ENCODE measurements at places on chromosomes 12 and 14.

DNA sequence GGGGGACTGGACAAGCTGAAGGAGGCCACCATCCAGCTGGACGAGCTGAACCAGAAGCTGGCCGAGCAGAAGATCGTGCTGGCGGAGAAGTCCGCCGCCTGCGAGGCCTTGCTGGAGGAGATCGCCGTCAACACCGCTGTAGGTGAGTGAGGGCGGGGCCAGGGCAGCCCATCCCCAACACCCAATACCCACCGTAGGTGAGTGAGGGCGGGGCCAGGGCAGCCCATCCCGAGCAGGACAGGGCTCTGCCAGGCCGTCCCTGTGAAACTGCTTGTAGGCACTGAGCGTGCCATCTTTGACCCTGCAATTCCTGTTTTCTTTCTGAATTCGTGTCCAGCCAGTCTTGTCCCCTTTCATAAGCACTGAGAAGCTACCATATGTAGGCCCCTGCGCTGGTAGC lies 74.0 kb downstream of the CCDC92 start:
- no peak for DNase-seq

- DNase-seq, result no peak
These were observed 28.7 kb downstream of the GIT2 start for GRCh38 chr12:109967383-109968031.

DNA sequence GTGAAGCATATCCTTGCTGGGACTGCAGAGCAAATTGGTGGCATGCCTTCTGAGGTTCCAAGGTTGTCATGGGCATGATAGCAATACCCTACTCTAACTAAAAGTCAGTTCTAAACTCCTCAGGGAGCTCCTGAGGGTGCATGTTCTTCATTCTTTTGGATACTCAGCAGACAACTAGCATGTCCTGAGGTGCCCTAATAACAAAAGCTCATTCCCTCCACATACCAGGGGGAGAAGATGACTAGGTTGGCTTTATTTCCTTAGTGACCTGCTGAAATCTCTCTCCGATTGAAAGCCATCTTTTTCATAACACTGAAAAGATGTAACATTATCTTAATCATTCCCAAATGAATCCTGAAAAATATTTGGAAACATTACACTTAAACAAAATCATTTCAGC lies 188.7 kb upstream of the IGF1 start:
- DNase-seq, result no peak

GRCh38 chr14:100790502-100791347 lies 35.2 kb upstream of the MEG3 start:
- DNase-seq, result no peak

GRCh38 chr14:99257673-99258221 lies 14.2 kb downstream of the BCL11B start:
- no peak for DNase-seq

GRCh38 chr14:20630340-20631022 lies 11.0 kb downstream of the OR6S1 start:
- DNase-seq, result no peak

- DNase-seq, result no peak
These were observed 84.8 kb downstream of the PLBD1 start for GRCh38 chr12:14482886-14483285.
